ENCODE measurements at places on chromosomes 12 and 14.

DNA sequence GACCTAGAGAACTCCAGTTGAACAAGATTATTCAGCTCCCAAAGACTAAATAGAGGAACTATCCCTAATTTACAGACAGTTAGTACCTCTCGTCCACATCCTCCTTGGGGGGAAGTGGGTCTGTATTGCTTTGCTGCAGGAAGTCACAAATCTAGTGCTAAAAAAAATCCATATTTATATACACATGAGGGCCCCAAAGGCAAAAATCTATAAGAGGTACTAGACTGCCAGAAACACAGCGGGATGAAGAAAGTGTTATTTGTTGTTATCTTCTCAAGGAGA, 190.1 kb downstream of the TTC8 start:
- no peak for DNase-seq

DNA sequence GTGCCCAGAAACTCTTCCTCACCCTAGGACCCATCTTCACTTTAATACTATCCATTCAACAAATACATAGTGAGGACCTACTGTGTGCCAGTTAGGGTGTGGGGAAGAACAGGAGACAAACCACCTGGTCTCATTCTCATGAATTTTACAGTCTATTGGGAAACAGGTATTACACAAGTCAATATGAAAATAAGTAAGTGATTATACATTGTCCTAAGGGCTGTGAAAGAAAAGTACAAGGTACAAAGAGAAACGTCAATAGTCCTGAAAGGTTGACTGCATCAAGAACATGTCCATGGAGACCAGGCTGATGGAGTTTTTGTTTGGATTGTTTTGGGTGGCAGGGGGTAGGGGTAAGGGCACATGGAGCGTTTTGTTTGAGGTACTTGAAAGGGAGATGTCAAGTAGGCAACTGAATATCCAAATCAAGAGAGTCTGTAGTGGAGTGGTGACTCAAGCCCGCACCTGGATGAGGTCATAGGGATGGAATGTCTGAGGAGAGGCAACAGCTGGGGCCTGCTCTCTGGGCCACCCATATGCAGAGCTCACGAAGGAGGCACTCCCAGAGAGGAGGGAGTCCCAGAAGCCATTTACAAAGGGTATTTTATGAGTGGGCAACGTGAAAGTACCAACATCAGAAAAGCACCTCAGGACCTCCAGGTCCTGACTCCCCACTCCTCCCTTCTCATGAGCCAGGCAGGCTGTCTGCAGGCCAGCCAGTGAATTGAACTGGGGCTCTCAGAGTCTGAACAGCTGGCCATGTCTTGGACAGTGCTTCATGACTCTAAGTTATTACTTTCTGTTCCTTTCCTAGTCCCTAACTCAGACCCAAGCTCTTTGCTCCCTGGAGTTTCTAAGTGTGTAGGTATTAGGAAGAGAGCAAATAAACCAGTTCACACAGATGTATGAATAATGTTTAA, 272.0 kb downstream of the ZFP36L1 start:
- no peak for DNase-seq

GRCh38 chr12:117439531-117440001, 78.1 kb upstream of the NOS1 start:
- DNase-seq, result no peak

DNA sequence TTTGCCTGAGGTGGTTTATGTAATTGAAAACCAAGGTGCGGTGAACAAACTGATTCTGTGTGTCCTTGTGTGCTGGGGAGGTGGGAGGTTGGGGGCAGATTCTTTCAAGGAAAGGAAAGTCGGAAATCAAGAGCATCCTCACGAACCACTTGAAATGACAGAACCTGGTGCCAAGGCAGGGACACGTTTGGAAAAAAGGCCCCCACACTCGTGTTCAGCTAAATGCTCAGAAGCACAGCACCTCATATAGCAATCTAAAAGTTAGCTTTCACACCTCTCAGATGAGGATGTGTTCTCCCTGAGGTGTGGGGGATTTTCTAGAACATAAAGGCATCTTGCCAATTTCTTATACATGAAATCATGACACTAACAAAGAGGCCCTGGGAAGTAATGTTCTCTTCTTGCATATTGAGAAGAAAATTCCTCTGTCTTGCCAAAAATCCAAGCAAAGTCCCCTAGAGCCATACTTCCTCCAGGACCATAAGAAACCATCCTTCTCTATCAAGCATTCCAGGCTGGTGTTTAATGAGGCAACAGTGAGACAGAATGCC, 119.6 kb downstream of the PLXNC1 start:
- DNase-seq, result no peak

GRCh38 chr14:89910691-89911009, 43.9 kb downstream of the EFCAB11 start:
- DNase-seq, result no peak

DNA sequence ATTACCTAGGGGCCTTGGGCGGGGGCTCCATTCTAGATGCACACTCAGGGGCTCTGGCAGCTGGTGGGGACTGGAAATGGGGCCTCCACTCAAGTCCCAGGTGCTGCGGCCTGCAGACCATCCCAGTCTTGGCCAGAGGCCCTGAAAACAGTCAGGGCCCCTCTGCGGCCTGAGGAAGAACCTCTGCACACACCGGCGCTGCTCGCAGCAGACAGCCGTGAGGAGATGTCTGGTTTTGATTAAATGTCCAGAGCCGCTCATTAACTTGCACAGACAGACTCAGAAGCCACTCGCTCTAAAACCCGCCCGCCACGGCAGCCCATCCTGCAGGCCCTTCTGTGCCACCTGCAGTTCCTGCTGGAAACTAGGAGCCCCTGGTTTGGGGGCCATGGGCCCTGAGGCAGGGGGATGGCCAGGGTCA, 36.4 kb upstream of the NCOR2 start:
- no peak for DNase-seq

DNA sequence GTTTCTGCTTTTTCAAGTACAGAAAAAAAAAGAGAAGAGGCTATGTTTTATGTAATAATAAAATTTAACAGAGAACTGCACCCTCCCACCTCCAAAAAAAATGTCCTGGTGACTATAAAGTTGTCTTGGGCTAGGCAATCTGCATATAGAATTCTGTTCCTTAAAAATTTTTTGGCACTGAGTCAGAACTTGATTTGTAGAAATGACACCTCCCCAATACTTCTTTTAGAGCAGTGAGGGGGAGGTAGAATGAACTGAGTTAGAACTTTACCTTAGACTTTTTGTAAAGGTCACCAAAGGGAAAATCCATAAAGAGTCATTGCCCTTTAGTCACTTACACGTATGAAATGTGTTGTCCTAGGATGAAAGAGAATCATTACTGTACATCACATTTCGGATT, 80.0 kb downstream of the BTG1 start:
- no peak for DNase-seq

- DNase-seq, result no peak
Observed at GRCh38 chr12:116867523-116867922, 13.7 kb downstream of the HRK start.
